Dermis blood vessel endothelial cell (primary cell): ENCODE measurements at places on chromosomes 7 and 10. TPM values are rescaled to one million over a fixed set of nuclear protein-coding genes. Genes with fewer than 3 reads are reported as not detected.

DNA sequence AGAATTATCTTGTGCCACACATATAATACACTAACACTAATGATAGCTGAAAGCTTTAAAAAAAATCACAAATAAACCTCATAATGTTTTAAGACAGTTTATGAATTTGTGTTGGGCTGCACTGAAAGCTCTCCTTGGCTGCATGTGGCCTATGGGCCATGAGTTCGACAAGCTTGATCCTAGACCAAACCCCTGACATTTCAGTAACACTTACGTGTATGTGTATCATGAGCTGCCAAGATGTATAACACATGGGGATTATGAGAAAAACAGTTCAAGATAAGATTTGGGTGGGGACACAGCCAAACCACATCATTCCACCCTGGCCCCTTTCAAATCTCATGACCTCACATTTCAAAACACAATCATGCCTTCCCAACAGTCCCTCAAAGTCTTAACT, 823.8 kb downstream of the PCDH15 start:
- DNase-seq: no peak

DNA sequence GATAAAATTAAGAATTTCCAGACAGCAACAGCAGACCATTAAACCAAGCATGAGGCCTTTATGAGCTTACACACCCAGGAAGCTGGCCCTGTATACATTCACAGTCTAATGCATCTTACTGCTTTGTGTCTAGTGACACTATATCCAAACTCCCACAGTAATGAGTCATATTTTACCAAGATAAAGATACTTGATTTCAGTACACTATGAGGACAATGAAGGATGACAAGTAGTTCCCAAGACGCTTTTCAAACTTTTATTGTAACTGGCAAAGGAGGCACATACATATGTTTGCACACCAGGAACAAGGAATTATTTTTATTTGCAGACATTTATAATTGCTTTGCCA, 148.0 kb downstream of the TSPAN12 start:
- no peak for DNase-seq

- no peak for DNase-seq
These were observed 351.3 kb upstream of the BMPER start for GRCh38 chr7:33554046-33554445.

Gene NCOA4
- 256 and 296 TPM in 2 replicates for total RNA-seq

DNA sequence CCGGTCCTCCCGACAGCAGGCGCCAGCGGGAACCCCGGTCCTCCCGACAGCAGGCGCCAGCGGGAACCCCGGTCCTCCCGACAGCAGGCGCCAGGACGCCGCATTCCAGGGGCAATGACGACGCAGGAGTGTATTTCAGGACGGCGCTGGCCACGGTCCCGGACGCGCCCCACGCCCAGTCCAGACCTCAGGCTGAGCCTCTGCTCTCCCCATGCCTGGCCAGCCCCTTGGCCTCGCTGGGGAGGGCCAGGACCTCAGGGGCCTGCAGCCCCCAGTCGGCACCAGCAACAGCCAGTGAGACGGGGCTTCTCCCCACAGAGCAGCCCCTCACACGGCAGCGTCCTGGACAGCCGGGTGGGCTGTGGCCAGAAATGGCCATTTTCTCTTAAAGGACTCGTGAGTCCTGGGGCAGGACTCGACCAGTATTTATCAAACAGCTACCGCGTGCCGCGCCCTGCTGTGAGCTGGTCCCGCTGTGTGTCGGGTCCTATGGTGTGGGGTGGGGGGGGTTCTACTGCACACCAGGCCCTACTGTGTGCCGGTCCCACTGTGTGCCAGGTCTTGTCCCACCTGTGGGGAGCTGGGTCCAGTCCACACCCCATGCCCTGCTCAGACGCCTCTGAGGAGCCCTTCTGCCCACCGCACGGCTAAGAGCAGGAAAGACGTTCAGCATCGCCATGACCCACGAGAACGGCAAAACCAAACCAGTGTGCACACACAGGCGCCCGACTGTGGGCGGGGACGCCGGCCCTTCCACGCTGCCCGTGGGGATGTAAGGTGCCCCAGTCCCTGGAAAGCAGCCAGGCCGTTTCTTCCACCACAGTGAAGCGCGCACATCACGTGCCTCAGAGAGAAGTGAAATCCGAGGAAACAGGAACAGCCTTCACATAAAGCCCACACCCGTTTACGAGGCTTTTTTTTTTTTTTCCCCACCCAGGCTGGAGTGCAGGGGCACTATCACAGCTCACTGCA, 33.3 kb downstream of the GET4 start:
- no peak for DNase-seq

Gene CHST15
- 93.0 and 99.0 TPM in 2 replicates for total RNA-seq

DNA sequence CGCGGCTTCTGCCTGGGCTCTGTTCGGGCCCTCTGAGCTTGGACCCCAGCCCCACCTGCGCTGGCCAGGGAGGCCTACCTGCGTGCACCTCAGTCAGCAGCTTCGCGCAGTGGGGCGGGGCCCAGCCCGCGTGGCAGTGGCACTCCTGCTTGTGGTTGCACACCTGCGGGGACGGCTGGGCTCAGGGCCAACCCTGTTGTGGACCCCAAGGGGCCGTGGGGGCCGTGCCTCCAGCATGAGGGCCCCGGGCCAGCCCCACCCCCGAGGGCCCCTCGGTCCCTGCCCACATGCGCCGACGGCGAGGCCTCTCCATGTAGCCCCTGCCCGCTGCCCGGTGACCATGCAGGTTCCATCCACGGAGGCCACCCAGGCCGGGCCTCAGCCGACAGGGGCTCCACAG, 7.3 kb downstream of the ADAM8 start:
- DNase-seq: no peak

Gene HACD1
- 15.5 and 27.9 TPM in 2 replicates for total RNA-seq

Gene TMEM176B
- total RNA-seq: not detected in 2 replicates

Gene C7orf57
- not detected in 2 replicates for total RNA-seq

- DNase-seq: no peak
These were observed 66.3 kb downstream of the MPP7 start for GRCh38 chr10:28236591-28236990.

GRCh38 chr7:94080551-94080950, 76.4 kb upstream of the BET1 start:
- no peak for DNase-seq

Gene DMBT1
- not detected in 2 replicates for total RNA-seq

GRCh38 chr7:28155019-28155660, 25.5 kb downstream of the JAZF1 start:
- no peak for DNase-seq

GRCh38 chr10:11448545-11449244, 162.8 kb downstream of the USP6NL start:
- DNase-seq: no peak

- DNase-seq: no peak
These were observed 147.6 kb upstream of the CSTF2T start for GRCh38 chr10:51846856-51847506.
